AG10803 (cell line): ENCODE measurements at places on chromosomes 6 and 20.

- no peak for DNase-seq
Measured at GRCh38 chr6:11072101-11072500, 21.5 kb upstream of the SMIM13 start.

GRCh38 chr6:46190889-46191288 is 20.1 kb upstream of the ENPP5 start:
- no peak for DNase-seq

DNA sequence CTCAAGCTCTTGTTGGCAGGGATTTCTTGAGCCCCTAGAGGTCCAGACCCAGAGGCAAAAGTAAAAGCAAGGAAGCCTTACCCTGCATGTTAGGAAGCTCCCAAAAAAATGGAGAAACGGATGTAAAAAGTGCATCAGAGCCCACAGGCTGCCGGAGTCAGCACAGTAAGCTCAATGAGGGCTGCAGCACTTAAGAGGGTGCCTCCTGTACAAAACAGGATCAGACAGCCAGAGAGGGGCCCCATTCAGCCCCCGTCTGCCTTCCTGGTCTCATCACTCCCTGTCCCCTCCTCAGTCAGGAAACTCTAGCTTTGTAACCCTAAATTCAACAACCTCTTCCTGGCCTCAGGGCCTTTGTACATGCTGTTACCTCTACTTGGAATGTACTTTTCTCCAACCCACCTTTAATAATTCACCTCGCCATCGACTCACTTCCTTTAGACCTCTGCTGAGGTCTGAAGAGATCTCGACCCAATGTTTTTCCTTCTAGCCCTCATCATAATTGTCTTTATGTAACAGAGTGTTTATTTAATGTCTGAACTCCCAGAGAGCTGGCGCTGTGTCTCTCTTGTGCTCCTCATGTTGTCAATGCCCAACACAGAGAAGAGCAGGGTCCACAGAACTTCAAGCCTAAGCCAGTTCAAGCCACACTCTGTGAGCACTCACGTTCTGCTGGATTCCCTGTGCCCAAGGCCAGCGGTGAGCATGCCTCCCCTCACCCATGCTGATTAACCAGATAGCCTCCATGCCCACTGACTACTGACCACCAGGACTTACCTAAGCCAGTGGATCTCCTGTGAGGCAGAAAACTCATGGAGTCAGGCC is 2.8 kb upstream of the PLCG1 start:
- DNase-seq = no peak

GRCh38 chr6:47563162-47563561 is 85.6 kb downstream of the CD2AP start:
- no peak for DNase-seq
